ENCODE measurements at places on chromosomes 1 and 21.

- DNase-seq = no peak
Measured at GRCh38 chr1:208013210-208013609, 102.3 kb upstream of the CD34 start.

DNA sequence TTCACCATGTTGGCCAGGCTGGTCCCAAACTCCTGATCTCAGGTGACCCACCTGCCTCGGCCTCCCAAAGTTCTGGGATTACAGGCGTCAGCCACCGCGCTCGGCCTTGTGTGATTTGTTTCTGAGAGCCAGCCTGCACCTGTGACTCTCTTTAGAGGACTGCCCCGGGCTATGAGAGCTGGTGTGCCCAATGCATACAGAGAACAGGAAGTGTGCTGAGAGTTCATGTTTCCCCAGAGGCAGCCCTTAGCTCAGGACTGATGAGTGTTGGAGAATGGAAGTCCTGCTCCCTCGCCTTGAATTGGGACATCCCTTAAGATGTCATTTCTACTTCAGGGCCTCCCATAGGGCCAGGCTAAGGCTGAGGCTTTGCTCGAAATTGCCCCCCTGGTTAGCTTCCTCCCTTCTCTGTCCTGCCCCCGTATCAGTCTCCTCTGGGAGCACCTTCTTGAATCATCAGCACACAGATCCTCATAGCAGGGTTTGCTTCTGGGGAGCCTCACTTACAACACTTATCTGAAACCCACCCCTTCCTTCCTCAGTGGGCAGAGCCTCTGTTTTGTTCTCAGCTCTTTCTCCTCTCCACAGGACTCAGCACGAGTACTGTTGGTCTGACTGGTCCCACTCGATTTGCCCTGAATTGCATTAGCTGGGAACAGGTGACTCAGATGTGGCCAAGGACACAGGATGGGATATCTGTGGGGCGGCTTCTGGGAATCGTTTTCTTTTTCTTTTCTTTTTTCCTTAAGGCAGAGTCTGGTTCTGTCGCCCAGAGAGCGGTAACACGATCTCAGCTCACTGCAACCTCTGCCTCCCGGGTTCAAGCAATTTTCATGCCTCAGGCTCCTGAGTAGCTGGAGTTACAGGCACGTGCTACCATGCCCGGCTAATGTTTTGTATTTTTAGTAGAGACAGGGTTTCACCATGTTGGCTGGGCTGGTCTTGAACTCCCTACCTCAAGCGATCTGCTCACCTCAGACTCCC, 80.1 kb downstream of the UBIAD1 start:
- peak; percentile 24 for DNase-seq

- DNase-seq = no peak
Measured at GRCh38 chr1:211579440-211580302, 710 bp upstream of the SLC30A1 start.

- no peak for DNase-seq
Measured at GRCh38 chr1:110208916-110209645, 1.0 kb upstream of the KCNC4 start.

- peak; percentile 80 for DNase-seq
Measured at GRCh38 chr1:234969581-234970400, 158.8 kb downstream of the TOMM20 start.

- DNase-seq = peak; percentile 68
Measured at GRCh38 chr1:245797592-245798348, 643.0 kb downstream of the KIF26B start.

GRCh38 chr1:29636936-29637335, 400.6 kb downstream of the PTPRU start:
- no peak for DNase-seq

DNA sequence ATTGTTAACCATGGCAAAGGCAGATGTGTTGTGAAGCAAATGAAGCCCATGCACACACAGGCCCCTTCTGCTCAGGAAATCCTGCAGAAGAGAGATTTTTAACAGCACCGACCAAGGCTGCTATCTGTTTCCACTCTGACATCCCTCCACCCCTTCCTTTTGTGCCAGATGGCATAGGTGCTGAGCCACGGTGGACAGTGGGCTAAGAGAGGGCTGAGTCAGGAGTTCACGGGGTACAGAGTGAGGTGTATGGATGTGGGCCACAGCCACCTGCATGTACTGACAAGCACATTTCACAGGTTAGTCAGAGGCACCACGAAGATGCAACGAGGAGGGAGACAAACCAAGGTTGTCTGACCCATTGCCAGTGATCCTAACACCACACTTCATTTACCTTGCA, 9.5 kb downstream of the RSPH1 start:
- no peak for DNase-seq

Measured in suppressor macrophage treated with lipopolysaccharide for 1 hour (primary cell).